Coronary artery (tissue), 2 donors: ENCODE measurements at places on chromosomes 1 and 21.

DNA sequence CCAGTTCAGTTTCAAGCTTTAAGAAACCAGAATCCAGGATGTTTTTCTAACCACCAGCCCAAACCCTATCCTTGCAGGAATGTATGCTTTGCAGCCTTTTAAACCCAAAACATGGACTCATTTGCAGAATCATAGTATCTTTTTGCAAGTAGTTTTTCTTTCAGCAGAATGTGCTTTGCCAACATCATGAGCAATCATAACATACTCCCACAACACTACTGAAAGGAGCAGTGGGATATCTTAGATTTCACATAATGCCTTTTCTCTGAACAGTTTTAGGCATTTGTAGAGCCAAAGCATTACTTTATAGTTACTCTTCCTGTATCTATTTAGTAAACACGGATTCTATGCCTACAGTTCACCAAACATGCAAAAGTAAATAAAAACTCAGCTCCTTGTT is 10.0 kb upstream of the SH2D2A start:
- no peak for DNase-seq

- no peak for DNase-seq
Measured at GRCh38 chr1:219090607-219091006, 83.1 kb upstream of the LYPLAL1 start.

DNA sequence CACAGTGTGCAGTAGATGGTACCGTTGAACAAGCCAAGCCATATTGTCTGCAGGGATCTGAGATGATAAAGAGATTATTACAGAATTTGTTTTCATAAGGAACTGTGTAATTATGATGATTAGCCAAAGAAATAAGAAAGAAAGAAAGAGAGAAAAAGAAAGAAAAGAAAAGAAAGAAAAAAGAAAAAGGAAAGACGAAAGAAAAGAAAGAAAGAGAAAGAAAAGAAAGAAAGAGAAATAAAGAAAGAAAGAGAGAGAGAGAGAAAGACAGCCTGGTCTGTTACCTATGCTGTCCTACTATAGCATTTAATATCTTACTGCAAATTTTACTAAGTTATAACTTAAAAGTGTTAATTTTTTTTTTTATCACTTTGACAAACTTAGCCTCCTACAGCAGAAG is 43.6 kb downstream of the KCNK1 start:
- DNase-seq = no peak

- DNase-seq = no peak
Measured at GRCh38 chr1:11448373-11449099, 30.4 kb upstream of the DISP3 start.

DNA sequence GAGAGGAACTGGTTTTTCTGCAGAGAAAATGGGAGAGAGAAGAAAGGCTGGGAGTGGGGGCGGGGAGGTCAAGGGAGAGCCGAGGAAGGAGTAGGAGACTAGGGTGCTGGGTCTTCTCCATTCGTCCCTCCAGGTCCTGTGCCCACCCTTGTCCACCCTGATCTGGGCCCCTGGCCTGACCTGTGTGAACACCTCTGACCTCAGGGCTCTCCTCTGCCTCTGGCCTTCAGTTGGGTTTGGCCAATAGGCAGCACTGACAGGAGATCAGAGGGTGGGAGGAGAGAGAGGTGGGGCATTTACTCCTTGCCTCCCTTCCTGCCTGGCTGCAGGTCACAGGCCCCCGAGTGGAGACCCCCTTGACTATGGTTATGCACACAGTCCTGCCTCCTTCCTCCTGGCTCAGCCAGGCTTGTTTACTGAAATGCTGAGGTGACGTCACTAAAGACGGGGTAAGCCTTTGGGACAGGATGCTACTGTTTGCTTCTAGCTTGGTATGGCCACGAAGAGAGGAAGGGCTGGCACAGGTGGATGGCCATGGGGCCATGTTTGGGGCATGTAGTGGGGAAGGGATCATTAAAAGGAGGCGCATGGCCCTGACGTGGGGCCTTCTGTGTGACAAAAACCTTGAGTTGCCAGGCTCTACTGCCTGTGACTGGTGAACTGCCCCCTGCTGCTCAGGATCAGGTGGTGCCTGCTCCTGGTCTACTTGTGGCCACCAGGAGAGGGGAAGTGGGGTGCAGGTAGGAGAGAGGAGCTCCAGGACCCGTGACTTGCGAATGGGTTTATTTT is 248.7 kb upstream of the CSF3R start:
- DNase-seq = peak; percentile 50

GRCh38 chr1:161304927-161305866 is 4.6 kb downstream of the MPZ start:
- DNase-seq = no peak

DNA sequence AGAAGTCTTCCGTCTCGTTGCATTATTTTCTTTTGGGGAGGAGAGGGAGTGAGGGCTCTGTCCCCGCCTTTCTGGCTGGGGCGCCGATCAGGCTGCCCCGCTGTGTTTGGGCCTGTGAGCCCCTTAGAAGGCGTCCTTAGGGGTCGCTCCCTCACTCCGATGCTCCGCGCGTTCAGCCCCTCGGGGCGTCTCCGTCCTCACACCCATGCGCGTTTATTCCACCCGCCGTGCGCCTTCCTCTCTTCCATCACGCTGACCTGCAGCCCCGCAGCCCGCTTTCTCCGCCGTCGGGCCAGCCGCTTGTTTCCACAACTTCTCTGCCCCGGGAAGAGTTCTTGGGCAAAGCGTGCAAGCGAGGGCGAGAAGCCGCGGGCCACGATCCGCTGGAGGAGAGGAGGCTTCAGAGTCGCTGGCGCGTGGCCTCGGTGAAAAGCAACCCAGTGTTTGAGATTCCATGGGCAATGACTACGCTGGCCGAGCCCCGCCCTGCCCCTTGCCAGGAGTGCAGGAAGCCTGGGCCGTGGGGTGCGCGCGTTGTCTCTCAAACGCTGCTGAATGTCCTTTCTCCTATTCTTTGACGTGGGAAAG is 27.7 kb downstream of the TRIM11 start:
- DNase-seq = no peak

- no peak for DNase-seq
Measured at GRCh38 chr1:218499011-218499691, 154.0 kb downstream of the TGFB2 start.

DNA sequence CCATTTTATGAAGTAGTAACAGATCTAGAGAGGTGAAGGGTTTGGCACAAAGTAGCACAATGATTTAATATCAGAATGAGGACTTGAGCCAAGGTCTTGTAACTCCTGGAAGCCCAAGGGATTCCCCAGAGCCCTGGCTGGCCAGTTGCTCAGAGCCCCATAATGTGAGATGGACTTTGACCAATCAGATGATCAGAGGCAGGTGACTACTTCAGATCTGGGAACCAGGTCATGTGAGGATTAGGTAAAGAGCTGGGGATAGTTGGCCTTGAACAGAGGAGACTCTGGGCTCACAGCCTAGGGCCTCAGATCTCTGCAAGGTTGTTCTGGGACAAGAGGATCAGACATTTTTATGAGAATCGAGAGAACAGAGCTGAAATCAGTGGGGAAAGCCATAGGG is 18.9 kb downstream of the SHISAL2A start:
- no peak for DNase-seq

DNA sequence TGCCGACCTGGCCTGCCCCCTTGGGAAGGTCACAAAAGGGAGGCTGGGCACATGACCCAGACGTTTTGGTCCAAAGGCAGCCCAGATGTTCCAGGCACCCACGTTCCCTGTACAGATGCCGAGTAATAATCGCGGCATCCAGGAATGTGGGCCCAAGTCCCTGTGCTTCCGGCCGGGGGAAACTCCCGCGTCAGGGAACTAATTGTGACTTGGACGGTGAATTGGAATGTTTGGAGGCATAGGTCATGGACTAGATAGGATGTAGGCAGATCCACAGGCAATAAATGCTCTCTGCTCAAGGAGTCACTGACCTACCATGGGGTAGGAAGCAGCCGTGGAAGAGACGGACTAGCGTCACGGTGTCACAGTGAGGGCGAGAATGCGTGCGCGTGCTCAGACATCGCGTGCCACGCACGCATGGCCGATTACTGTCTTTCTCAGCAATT is 178.4 kb downstream of the DUSP10 start:
- no peak for DNase-seq

DNA sequence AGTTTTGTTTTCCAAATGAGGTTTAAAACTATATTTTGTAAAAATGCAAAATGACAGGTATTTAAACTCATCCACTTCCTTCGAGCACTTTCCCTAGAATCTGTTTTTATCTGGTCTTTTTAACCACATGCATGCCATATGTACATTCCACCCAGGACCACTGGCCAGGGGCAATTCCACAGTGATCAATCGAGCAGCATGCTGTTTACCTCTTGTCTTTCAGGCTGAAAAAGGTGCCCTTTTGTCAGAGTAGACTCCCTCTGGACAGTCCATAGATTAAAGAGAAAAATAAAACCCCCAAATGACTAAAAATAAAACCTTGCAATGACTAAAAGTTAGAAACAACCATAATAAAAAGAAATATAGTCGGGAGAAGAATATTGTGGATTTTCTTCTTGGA is 313.3 kb downstream of the LMO4 start:
- DNase-seq = no peak

- no peak for DNase-seq
Measured at GRCh38 chr1:169949139-169949538, 55.4 kb upstream of the SCYL3 start.

DNA sequence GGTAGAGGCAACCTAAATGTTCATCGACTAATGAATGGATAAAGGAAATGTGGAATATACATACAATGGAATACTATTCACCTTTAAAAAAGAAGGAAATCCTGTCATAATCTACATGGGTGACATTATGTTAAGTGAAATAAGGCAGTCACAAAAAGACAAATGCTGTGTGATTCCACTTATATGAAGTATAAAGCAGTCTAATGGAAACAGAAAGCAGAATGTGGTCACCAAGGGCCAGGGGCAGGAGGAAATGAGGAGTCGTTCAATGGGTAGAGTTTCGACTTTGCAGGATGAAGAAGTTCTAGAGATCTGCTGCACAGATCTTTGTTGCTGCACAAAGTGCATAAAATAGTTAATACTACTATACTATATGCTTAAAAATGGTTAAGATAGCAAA is 7.8 kb downstream of the DIPK1A start:
- DNase-seq = no peak

DNA sequence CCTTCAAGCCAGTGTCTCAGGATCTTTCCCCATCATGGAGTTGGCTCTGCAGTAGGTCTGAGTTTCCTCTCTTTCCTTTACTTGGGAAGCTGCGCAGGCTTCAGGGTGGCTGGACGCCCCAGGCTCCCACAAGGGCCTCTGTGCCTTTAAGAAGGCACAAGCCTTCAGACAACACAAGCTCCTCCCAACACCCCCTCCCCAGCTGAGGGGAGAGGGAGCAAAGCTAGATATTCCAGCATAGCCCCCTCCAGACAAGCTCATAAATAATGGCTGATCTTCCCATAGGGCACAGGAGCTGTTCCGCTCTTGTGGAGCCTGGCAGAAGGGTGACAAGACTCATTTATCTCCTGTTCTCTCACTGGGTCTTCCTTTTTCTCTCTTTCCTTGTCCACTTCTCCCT is 27.9 kb upstream of the ATP2B4 start:
- no peak for DNase-seq

- DNase-seq = no peak
Measured at GRCh38 chr1:108615544-108615943, 45.3 kb downstream of the HENMT1 start.

DNA sequence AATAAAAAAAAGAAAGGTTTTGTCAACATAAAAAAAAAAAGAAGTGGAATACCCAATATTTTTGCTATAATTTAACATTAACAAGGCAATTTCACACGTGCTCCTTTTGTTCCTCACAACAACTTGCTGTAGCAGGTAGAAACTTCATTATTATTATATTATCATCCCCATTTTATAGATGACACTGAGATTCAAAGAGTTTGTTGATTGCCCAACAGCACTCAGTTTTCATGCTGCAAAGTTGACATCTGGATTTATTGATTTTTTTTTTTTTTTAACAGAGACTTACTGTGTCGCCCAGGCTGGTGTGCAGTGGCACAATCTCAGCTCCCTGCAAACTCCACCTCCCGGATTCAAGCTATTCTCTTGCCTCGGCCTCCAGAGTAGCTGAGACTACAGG is 8.9 kb upstream of the ESRRG start:
- DNase-seq = no peak

DNA sequence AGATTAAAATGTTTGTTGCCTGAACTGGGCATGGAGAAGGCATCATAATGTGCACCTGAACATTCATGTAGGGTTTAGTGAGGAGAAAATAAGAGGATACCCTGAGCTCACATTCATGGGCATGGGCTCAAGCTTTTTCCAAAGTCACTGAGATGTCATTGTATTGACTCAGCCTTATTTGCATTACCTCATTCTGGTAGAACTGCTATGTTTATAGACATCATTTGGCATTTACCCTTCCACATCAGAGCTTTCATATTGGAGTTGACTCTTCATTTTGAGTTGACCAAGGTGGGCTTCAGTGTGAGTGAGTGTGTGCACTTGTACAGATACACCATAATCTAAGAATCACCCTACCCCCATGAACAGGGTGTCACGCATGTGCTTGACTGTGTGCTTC is 143.2 kb downstream of the PBX1 start:
- no peak for DNase-seq

DNA sequence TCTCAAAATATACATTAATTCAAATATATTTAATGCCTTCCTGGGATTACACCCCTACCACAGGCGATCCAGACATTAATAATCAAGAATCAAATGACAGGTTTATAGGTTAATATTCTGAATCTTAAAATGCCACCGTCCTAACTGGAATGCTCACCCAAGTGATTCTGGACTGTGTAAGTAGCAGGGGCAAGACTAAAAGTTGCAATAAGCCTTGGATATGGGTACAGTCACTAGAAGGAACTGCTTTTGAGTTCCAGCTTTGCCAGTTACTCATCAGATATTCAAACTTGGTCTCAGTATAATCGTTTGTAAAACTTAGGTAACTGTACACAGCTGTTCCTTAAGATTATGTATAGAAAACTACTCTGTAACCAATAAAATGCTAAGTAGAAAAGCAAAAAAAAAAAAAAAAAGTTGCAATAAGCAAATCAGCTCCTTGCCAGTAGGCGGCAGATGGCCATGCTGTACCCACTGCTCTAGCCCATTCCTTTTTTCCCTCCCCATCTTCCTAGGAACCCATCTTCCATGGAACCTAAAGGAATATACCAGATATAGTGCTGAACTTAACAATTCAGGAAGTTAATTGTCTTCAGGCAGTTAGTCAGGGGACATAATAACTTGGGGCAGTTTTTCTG is 10.5 kb downstream of the RO60 start:
- no peak for DNase-seq
